ENCODE measurements at places on chromosomes 4 and X. TPM values are rescaled to one million over a fixed set of nuclear protein-coding genes. Genes with fewer than 3 reads are reported as not detected.

The CORIN gene
- total RNA-seq = not detected

The SMPX gene
- total RNA-seq = not detected

The BST1 gene
- total RNA-seq = 17.1 TPM

The TEX13D gene
- not detected for total RNA-seq

The GAGE2A gene
- not detected for total RNA-seq

The CFP gene
- 0.31 TPM for total RNA-seq

The TKTL2 gene
- total RNA-seq = not detected

The PNMA6A gene
- total RNA-seq = 4.5 TPM

The GAGE12F gene
- not detected for total RNA-seq

The ABCG2 gene
- total RNA-seq = 19.1 TPM

The DCAF12L2 gene
- total RNA-seq = 0.05 TPM

The UBA6 gene
- 14.9 TPM for total RNA-seq

The CCDC158 gene
- total RNA-seq = not detected

The CNGA1 gene
- not detected for total RNA-seq

The ALB gene
- total RNA-seq = 0.19 TPM

The ZMAT1 gene
- 0.05 TPM for total RNA-seq

The SHROOM3 gene
- total RNA-seq = 11.7 TPM

The PAGE2B gene
- total RNA-seq = not detected

The ASB5 gene
- not detected for total RNA-seq

The CT45A3 gene
- total RNA-seq = 0.23 TPM

The GPRASP1 gene
- 0.22 TPM for total RNA-seq

The YIPF7 gene
- total RNA-seq = not detected
